H7 (cell line): ENCODE measurements at places on chromosomes 1 and 21. TPM values are rescaled to one million over a fixed set of nuclear protein-coding genes. Genes with fewer than 3 reads are reported as not detected.
A peak's percentile ranks its signal among the peaks of the same experiment; 100 is the strongest.

- peak; percentile 43 for DNase-seq
Observed at GRCh38 chr1:154329551-154330131, 4.3 kb downstream of the ATP8B2 start.

DNA sequence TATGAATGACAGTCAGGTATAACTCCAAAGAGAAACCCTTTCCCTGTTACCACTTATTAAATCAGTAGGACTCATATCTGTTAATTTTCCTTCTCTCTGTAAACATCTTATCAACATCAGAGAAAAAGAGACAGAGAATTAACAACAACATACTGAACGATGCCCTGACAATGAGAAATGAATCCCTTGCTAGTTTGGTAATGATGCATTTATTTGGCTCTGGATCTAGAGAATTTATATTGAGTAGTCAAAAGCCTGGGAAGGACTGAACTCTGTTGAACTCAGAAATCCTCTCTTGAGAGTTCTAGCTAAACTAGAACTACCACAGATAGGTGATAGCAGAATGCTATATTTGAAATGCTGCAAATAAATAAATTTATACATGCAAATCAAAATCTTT lies 325.6 kb downstream of the DISC1 start:
- DNase-seq, result no peak

DNA sequence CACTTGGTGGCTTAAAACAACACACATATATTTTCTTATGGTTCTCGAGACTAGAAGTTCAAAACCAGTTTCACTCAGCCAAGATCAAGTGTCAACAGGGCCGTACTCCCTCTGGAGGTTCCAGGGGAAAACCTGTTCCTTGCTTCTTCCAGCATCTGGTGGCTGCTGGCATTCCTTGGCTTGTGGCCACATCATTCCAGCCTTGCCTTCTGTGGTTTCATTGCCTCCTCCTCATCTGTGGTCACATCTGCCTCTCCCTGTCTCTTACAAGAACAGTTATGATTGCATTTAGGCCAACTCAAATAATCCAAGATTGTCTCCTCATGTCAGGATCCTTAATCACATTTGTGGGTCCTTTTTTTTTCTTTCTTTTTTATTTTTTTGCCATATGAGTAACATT lies 240.7 kb upstream of the HOOK1 start:
- DNase-seq, result no peak

DNA sequence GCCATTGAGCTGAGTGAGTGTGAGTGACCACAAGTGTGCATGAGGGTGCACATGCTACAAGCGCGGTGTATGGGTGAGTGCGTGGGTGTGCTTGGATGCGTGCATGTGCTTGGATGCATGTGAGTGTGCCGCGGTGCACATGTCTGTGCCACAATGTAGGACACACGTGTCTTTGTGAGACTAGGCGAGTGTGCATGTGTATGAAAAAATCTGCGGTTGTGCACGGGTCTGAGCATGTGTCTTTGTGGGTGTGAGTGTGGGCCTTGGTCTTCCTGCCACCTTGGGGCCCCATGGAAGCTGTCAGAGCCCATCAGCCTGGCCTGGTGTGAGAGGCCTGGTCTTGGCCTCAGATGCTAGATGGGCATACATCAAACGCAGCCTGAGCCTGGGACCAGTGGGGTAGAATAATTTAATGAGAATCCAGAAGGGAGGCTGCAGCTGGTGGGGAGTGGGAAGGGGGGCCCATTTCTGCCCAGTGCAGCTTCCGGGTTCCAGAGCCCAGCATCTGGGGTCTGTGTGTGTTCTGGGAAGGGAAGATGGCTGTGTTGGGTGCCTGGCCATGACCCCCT lies 103.9 kb upstream of the SLC2A1 start:
- DNase-seq, result no peak

DNA sequence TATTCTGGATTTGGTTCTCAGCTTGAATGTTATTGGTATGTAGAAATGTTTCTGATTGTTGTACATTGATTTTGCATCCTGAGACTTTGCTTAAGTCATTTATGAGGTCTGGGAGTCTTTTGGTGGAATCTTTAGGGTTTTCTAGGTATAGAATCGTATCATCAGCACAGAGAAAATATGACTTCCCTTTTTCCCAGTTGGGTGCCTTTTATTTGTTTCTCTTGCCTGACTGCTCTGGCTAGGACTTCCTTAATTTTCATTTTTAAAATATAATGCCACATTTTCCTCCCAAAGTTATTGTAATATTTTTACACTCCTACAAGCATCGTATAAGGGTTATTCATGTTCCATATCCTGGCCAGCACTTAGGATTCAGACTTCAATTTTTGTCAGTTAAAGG lies 111.1 kb downstream of the FNBP1L start:
- DNase-seq, result no peak

DNA sequence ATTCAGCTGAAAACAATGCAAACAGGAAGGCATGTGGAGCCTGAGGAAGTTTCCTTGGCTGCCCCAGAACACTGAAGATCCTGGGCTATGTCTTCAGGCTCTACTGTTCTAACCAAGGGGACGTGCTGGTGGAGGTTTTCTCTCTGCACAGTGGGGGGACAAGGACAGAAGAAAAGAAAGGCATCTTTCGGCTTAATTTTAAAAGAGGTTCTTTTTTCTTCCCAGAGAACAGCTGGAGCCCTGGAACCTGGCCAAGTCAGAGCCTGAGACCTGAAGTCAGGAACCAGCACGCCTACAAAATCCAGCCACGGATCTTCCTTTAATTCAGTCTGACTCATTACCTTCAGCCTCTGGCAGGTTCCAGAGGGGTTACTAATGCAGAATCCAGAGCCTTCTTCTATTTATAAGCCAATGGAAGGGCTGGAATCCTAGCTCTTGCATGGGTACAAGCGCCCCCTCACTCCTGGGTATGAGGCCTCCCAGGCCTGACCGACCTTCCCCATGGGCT lies 19.8 kb downstream of the CTNNBIP1 start:
- peak; percentile 62 for DNase-seq

DNA sequence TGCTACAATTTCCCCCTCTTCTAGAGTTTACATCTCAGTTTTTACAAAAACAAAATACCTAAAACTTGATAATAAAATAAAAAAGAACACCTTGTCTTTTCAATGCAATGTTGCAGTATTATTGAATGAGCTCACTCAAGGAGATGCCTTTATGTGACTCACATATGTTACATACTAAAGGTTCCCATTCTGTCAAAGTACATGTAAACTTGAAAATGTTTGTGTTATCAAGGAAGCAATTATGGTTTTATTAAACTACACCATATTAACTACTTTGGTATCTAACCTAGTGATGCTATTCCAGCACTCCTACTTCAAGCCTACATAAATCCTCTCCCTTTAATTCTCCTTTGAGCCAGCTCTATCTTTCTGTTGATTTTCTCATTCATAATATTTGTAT lies 658.3 kb downstream of the PTPRC start:
- no peak for DNase-seq

DNA sequence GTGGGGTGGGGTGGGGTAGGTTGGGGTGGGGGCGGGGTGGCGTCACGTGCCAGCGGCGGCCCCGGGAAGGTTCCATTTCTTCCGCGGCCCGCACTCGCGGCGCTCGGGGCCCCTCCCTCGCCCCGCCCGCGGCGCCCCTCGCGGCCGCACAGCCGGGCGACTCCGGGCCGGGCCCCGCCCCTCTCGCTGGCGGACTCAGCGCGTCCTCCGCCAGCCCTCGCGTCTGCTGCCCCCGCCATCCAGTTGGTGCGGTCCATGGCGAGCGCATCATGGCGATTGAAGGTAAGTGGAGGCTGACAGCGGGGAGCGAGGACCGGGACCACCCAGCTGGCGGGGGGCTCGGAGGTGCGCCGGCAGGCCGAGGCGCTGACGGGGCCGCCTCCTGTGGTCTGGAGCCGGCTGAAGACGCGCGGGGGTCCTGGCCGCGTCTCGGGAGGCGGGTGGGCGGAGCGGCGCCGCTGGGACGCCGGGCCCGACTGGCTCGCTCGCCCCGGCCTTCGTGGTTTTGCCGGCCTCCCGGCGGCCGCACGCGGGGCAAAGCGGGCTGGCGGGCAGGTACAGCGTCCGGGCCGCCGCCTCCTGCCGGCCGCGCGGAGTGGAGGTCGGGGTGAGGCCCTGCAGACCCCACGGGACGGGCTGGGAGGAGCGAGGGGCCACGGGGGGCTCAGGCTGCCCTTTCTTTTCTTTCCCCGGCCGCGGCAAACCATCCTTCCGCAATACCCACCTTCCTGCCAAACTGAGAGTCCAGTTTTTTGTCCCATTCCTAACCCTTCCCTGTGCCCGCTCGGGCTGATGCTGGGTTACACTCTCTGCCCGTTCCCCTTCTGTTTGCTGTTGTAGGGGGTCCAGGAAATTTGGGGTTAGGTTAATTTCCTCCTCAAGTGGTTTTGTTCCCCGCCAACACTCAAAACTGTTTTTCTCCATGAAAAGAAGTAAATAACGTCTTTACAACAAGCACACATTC lies at the start of gene SYT14:
Gene SYT14, plus strand, starts transcription at position 222 of the 964 bp plus-strand sequence. Its CDS starts 48 bp downstream, at position 270.
- peak; percentile 93 for DNase-seq

- no peak for DNase-seq
Observed at GRCh38 chr1:61368366-61368765, 286.0 kb downstream of the NFIA start.

- DNase-seq, result no peak
Observed at GRCh38 chr21:29304597-29304996, 5.9 kb downstream of the BACH1 start.

- DNase-seq, result no peak
Observed at GRCh38 chr1:52604063-52604770, 2.0 kb downstream of the GPX7 start.

DNA sequence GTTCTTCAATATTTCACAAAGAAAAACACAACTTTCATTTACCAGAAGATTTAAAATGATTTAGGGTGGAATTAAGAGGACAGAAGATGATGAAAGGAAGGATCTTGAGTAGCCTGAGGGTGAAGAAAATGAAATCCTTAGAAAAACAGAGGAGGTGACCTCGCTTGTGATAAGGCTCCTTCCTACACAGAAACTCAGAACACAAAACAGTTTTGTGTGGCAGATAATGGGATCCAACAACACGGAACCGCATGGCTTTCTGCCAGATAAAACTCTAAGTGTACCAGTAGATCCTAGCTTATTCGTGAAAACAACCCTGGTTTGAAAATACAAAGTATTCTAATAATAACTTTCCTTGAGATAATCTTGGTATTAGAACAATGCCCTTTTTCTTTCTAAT lies 74.0 kb upstream of the EXO1 start:
- no peak for DNase-seq

DNA sequence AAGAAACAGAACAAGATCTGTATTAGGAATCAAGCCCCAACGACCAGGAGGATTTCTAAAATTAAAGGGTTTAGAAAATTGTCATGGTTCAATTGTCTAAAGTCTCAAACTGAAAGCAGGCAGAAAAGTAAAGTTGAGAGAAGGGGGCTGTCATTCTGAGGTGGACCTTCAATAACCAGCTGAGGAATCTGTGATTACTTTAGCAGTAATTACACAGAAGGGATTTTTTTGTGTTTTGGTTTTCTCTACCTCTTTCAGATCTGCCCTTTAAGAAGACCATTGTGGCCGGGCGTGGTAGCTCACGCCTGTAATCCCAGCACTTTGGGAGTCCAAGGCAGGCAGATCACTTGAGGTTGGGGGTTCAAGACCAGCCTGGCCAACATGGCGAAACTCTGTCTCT lies 17.4 kb downstream of the AIDA start:
- no peak for DNase-seq

DNA sequence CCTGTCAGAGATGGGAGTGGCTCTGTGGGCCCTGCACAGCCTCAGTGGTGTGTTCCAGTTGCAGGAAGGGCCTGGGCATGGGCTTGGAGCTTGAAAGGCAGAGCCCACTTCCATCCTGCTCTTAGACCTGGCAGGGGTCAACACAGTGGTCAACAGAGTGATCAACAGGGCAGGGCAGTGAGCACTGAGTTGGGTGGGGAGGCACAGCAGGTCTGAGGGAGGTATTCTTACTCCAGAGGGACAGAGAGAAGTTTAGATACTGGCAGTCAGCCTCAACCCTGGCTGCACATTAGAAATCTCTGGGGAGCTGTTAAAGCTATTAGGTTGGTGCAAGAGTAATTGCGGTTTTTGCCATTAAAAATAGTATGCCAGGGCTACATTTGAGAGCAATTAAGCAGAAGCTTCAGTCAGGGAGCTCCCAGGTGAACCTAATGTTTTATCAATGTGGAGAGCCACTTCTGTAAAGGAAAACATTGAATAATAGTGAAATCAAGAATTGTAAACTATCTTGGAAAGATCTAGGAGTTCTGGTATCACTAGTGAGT lies 37.7 kb downstream of the SH3BGR start:
- DNase-seq, result no peak

DNA sequence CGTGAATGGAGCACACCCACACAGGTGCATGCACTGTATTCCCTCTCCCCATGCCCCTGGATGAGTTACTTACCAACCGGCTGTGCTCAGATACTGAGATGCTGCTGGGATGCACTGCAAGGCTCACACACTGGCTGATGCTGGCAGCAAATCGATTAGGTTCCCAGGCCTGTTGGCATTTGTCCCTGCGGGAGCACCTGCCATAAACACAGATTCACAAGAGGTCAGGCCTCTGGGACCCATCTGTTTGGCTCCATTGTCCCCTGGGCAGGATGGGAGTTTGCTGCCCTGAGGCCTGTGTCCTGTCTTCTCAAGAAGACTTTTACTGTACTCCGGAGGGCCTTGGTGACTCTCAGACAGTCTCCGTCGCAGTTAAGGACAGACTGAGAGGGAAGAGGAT lies 145.4 kb downstream of the PLXNA2 start:
- no peak for DNase-seq

GRCh38 chr1:27773826-27774445 lies 917 bp downstream of the STX12 start:
- DNase-seq, result no peak

DNA sequence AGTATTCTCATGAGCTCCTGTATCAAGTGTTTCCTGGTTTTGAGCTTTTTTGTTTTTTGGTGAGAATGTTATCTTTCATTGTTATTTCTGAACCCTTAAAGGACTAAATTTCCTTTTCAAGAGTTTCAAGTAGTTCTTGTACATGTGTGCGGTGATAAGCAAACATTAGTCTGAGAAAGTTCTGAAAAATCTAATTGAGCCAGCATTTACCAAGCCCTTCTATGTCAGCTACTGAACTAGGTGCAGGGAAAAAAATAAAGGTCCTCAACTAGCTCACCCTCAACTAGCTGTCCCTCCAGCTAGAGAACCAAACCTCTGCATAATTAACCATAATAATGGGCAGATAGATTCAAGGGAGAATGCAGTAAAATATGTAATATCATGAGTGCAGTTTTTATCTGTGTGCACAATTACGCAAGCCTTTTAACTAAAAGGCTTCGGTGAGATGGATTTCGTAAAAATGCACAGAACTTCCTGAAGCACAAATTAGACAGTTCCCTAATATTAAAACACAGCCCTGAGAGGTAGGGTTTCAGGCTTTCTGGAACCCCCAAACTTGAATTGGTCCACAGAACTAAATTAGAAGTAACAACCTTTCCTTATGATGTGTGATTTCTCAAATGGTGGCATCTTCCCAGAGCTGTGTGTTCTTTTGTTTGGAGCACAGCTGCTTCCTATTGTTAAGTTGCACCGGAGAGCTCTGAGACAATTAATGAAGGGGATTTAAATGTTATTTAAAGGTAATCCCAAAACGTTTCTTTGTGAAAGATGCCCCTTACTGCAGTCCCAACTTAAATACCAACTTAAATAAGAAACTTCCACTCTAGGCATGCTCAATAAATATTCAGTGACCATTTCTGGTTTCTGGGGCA lies 165.8 kb downstream of the NFIA start:
- peak; percentile 16 for DNase-seq

GRCh38 chr1:26496861-26497260 lies 24.6 kb downstream of the HMGN2 start:
- no peak for DNase-seq

The UBASH3A gene
- not detected in 2 replicates for total RNA-seq

The COP1 gene
- total RNA-seq, result 61.9 and 69.6 TPM in 2 replicates

The MYOG gene
- not detected in 2 replicates for total RNA-seq

The PGLYRP4 gene
- total RNA-seq, result not detected in 2 replicates

The SH2D5 gene
- total RNA-seq, result 8.3 and 9.0 TPM in 2 replicates

The GUCA2A gene
- not detected in 2 replicates for total RNA-seq

The GPX7 gene
- 27.2 and 42.6 TPM in 2 replicates for total RNA-seq

The KCNK2 gene
- total RNA-seq, result 0.31 and 1.3 TPM in 2 replicates

The ITLN1 gene
- not detected in 2 replicates for total RNA-seq

The KCNH1 gene
- total RNA-seq, result 0.07 TPM in 1 of 2 replicates, not detected in the other
